Panc1 (cell line): ENCODE measurements at places on chromosomes 6 and 20. TPM values are rescaled to one million over a fixed set of nuclear protein-coding genes. Genes with fewer than 3 reads are reported as not detected.

Gene GMPR
- 3.5 TPM for total RNA-seq

Gene C4A
- total RNA-seq, result 8.1 TPM

Gene ARHGAP40
- 0.18 TPM for total RNA-seq

Gene JPH2
- 0.49 TPM for total RNA-seq

Gene CD83
- 5.3 TPM for total RNA-seq

Gene RSPO3
- not detected for total RNA-seq
